ENCODE measurements at places on chromosomes 7 and 10.

GRCh38 chr7:102119925-102120324 is 166.7 kb upstream of the SH2B2 start:
- DNase-seq: no peak

DNA sequence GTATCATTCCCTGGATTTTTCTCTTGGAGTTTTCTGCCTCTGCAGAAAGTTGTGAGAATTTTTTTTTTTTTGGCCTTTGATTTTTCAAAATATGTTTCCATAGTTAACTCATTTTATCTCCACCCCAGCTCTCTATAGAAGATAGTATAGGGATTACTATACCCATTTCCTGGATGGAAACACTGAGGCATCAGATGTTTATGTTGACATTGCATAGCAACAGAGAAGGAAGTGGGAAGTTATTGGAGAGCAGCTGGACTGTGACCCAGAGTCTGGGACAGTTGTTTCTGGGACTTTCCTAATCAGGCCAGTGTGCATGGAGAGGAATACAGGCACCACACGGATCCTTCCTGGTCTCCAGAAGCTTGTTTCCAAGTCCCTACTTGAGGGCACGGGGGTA is 158.0 kb downstream of the CDH23 start:
- no peak for DNase-seq

GRCh38 chr7:106583706-106584690 is 77.0 kb downstream of the CCDC71L start:
- DNase-seq: no peak

- no peak for DNase-seq
Measured at GRCh38 chr10:131902211-131902610, 1.4 kb downstream of the PPP2R2D start.

- DNase-seq: no peak
Measured at GRCh38 chr7:156002362-156003066, 190.3 kb upstream of the SHH start.

GRCh38 chr7:71488308-71488707 is 356.4 kb downstream of the GALNT17 start:
- DNase-seq: no peak

DNA sequence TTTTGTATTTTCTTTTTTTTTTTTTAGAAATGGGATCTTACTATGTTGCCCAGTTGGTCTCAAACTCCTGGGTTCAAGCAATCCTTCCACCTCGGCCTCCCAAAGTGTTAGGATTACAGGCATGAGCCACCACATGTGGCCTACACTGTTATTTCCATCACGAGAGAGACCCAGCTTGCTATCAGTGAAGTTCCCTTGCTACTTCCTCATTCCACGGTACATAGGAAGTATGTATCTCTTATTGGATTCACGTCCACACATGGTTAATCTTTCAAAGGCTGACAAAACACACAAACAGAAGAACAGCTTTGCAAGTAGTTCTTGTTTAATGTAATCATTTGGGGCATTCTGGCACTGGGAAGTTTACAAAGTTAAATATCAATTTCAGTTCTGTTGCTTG is 50.9 kb downstream of the DCLRE1A start:
- no peak for DNase-seq

- no peak for DNase-seq
Measured at GRCh38 chr10:79079490-79080355, 11.0 kb downstream of the ZMIZ1 start.

GRCh38 chr7:128022631-128023532 is 8.4 kb downstream of the LRRC4 start:
- no peak for DNase-seq

GRCh38 chr7:81637534-81637933 is 132.3 kb downstream of the HGF start:
- no peak for DNase-seq

DNA sequence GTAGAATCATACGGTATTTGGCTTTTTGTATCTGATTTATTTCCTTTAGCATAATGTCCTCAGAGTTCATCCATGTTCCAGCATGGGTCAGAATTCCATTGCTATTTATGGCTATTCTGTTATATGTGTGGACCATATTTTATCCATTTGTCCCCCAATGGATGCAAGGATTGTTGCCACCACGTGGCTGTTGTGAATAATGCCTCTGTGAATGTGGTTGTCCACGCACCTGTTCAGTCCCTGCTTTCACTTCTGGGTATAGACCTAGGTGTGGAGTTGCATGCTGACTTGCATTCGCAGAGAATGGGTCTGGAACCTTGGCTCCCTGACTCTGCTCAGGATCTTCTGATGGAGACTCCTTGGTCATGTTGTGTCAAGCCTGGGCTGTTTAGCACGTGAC is 199.9 kb downstream of the CAMK1D start:
- DNase-seq: no peak

GRCh38 chr10:5518143-5518542 is 6.6 kb upstream of the CALML3 start:
- no peak for DNase-seq

All from stimulated activated CD8-positive, alpha-beta memory T cell treated with anti-CD3 and anti-CD28 coated beads, Interleukin-12 subunit alpha, Interleukin-12 subunit beta, amount 100 ng/mL, for 4 hours (primary cell).